Activated T-cell treated with anti-CD3 and anti-CD28 coated beads for 48 hours (primary cell): ENCODE measurements at places on chromosomes 3 and 15.

- DNase-seq = no peak
Measured at GRCh38 chr15:70935631-70936030, 43.0 kb downstream of the LRRC49 start.

GRCh38 chr3:32934150-32934742 lies 17.2 kb upstream of the CCR4 start:
- DNase-seq = no peak

DNA sequence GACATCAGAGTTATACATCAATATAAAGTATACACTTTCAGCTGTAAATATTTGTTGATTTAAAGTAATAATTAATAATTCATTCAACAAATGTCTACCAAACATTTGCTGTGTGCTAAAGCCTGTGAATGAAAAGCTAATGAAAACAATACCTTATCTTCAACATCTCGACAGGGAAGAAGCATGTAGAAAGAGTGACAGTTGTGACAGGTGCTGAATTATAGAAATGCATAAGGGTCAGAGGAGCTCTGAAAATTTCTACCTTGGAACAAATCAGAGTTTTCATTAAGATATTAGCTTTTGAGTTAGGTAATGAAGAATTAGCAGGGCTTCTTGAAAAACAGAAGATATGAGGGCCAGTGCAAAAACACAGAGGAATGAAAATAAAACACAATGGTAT lies 739.2 kb downstream of the VGLL3 start:
- no peak for DNase-seq

GRCh38 chr3:52534281-52535183 lies 875 bp upstream of the NT5DC2 start:
- DNase-seq = no peak

DNA sequence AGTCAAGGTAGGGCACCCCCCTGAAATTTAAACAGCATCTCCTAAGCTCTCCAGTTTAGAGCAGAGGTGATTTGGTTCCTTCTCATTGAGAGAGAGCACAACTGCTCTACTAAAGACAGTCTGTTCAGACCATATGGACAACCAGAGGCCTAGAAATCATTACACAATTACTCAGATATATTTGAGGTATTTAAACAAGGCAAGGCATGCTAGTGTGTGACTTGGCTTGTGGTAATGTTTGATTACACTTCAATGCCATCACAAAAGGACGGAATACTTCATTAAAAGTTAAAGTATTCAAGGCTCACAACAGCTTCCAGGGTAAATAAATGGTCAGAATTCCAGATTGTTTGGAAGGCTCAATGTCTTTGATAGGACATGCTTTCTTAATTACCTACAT lies 110.2 kb downstream of the LRTM1 start:
- DNase-seq = no peak

- DNase-seq = no peak
Measured at GRCh38 chr3:26104851-26105251, 315.0 kb downstream of the OXSM start.

DNA sequence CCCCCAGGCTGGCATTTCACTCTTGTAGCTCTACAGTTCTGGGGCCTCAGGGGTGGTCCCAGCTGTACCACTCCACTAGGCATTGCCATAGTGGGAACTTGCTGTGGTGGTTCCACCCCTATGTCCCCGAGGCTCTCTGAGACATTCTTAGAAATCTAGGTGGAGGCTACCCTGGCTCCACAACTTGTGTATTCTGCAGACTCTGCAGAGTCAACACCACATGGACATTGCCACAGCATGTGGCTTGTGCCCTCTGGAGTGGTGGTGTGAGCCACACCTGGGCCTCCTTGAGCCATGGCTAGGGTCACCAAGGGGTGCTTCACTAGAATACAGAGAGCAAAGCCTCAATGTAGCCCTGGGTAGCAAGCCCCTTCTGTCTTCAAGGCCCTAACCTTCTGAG lies 54.4 kb upstream of the STRIT1 start:
- DNase-seq = no peak

GRCh38 chr3:186152361-186152798 lies 43.5 kb upstream of the ETV5 start:
- DNase-seq = no peak

DNA sequence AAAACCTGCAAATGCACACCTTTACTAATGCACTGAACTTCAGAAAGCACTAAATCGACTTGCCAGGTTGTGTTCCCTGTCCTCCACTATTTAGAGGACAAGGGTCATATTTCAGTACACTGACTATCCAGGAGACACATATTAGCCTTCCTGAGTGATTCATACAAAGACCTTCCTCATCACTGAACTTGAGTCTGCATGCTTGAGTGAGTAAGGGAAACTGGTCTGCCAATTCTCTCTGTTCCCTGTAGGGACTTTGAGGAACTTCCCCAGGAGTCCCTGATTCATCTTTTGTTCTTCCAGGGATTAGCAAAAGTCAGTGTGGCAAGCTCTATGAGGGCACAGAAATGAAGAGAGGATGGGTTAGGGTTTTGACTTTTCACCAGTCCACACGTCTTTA lies 565.9 kb downstream of the PDCD6IP start:
- DNase-seq = no peak

DNA sequence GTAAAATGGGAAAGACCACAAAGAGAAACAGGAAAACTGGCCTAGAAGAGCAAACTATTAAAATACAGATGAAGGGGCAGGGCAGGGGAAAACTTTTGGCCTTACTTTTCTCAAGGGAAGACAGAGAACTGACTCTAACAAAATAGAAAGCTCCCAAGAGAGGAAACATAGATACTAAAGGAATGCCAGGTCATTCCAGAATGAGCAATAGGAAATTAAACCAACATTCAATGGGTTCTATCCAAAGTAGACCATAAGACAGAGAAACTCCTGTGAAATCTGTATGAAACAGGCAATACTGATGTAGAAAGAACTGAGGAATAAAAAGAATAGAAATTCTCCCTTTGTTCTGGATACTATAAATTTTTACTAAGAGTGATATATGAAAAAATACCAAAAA lies 491.8 kb downstream of the MECOM start:
- no peak for DNase-seq

DNA sequence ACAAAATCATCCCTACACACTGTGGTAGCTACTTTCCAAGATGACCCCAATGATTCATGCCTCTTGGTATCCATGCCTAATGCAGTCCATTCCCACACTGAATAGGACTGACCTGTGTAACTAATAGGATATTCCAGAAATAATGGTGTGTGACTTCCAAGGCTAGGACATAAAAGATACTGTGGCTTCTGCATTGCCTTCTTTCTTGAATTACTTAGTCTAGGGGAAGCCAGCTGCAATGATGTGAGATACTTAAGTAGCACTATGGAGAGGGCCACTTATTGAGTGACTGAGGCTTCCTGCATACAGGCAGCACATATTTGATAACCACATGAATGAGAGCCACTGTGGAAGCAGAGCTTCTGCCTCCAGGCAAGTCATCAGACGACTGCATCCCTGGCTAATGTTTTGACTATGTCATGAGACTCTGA lies 50.1 kb downstream of the NR1I2 start:
- no peak for DNase-seq

DNA sequence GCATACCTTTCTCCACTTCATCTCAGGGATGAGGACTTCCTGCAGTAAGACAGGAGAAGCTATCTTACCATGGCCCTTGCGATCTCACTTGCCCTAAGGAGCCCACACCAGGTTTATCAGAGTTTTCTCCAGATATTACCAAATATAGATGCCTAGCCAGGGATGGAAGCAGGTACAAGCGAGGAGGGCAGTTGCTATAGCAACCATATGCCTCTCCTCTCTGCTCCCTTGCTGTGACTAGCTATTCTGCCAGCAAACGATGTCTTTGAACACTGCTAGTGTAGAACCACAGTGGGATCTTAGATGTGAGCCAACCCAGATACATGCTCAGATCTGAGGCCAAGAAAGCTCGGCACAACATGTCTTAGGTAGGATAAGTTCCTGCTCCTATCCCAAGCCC lies 33.9 kb downstream of the GRAMD2A start:
- no peak for DNase-seq

GRCh38 chr15:73383310-73384189 lies 14.8 kb upstream of the HCN4 start:
- no peak for DNase-seq

DNA sequence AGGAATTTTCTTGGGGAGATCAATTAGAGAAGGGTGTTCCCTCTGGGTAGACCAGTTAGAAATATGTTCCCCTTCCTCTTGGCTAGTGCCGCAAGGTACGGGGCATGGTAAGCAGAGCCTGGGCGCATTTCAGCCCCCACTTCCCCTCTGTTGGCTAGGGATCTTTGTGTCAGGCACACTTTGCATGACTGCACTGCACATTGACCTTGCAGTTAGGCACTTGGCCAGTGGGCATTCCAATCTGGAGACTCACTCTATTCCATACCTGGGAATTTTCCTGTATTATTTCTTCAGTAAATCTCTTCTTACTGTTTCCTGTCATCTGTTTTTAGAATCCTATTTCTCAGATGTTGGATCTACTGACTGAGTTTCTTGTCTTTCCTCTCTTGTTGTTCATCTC lies 30.0 kb upstream of the CACNA1D start:
- no peak for DNase-seq

GRCh38 chr3:123663977-123664376 lies 79.1 kb upstream of the HACD2 start:
- DNase-seq = no peak

- DNase-seq = no peak
Measured at GRCh38 chr3:189787632-189788031, 156.4 kb downstream of the TP63 start.

GRCh38 chr3:40211579-40211978 lies 97.9 kb upstream of the EIF1B start:
- no peak for DNase-seq

GRCh38 chr3:138434875-138435772 lies 708 bp downstream of the ESYT3 start:
- no peak for DNase-seq

DNA sequence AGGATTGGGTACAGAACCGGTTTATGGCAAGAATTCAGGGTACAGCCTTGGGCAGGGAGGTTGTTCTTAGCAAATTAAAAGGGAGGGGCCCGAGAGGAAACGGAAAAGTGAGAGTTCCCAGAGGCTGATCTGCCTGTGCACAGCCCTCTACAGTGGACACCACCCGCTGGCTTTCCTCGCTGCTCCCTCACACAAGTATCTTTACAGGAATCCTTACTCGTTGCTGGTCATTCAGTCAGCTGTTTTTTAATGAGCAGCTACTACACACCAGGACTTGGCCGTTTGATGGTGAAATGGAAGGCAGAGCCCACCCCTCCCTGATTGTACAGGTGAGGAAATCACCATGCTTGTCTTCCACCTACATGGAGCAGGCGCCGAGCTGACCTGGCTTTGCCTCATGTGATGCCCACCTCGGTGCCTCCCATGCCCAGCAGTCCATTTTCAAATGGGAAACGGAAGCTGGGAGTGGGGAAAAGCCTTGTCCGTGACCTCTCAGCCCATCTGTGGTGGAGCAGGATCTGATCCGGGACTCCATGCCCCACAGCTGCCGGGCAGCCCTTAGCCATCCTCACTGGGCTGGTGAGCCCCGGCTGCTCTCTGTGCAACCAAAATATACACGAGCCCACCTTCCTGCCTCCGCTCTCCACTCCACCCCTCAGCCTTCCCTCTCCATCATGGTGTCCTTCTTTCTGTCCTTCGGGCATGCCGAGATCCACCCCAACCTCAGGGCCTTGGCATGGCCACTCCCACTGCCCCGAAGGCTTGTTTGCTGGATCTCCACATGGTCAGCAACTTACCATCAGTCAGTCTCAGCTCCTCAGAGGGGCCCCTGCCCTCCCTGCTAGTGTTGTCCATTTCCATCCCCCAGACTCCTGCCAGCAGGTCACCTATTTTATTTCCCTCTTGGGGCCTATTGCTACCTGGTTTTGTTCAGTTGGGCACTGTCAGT lies 33.3 kb upstream of the FGD5 start:
- DNase-seq = no peak

DNA sequence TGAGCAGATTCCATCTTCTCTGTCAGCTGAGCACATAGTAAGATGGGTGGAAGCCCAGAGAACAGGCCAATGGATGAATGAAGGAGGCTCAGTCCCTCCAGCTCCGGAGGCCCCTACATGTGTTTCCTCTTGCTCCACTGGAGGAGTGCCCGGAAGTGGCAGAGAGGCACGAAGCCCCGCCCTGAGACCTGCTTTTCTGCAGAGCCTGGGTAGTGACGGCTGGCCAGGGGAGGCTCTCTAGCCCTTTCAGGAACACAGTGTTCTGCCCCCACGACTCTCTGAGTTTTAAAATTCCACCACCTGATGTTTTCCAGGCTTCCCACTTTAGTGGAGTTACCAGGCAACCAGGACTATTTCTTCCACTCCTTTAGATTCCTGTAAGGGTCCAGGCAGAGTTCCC lies 149.4 kb upstream of the SLC6A11 start:
- no peak for DNase-seq

DNA sequence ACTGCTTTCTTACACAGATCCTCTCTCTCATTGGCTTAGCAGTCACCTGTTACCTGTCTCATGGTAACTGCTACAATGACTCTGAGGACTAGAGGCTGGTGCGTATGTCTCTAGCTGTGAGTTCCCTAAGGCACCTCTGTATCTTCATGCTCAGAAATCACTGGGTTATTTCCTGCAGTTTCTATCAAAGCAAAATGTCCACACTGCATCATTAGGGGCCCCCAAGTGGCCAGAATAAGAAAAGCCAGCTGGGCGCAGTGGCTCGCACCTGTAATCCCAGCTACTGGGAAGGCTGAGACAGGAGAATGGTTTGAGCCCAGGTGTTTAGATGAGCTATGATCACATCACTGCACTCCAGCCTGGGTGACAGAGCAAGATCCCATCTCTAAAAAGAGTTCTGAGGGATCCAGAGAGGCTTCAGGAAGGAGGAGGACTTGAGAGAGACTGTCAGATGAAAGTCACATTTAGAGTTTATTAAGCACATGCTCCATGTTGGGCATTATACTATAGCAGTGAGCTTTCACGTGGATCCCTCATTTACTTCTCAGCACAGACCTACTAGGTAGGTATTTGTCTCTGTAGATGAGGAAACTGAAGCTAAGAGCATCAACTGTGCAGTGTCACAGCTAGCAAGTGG lies 2.3 kb upstream of the VPS18 start:
- DNase-seq = no peak

- no peak for DNase-seq
Measured at GRCh38 chr3:25749031-25749581, 34.1 kb downstream of the NGLY1 start.

DNA sequence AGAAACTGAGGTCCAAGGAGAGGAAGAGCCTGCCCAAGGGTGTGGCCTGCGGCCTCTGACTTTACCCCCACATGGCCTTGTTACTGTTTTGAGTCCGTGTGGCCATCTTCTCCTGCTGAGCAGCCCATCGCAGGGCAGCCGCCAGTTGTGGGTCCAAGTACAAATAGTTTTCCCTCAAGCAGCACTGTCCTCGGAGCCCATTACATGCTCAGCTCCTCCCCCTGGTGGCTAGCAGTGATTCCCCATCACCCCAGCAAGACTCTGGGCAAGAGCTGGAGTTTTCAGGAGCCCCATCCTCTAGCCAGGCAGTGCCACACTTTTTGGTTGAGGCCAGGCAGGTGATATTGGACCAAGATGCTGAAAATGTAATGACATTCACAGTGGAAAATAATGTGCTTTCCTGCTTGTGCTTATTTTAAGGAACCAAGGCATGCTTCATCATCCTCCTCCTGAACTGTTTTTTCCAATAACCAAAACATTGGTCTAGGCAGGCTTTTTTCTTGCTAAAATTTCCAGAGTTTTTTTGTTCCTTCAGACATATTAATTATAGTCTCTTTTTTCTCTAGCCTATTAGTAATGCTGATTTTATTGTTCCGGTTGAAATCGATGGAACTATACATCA lies 23.2 kb upstream of the VILL start:
- peak; percentile 47 for DNase-seq
